ENCODE measurements at places on chromosomes 1 and 21.
A peak's percentile ranks its signal among the peaks of the same experiment; 100 is the strongest.

- no peak for DNase-seq
These were observed 124.9 kb downstream of the RGS2 start for GRCh38 chr1:192933744-192934143.

DNA sequence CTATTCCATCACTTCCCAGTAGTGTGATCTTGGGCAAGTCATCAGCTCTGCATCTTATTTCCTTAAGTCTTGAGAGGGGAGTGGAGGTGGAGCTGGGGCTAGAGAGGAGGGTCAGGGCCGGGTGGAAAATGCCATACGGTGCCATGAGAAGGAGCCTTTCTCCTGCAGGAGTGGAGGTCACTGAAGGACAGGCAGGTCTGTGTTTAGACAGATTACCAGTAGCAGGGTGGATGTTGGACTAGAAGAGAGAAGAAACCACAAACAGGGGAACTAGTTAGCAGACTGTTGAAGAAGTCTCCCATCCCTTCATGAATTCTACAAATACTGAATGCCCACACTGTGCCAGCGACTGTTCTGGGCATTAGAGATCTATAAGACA, 13.9 kb upstream of the CPT2 start:
- no peak for DNase-seq

DNA sequence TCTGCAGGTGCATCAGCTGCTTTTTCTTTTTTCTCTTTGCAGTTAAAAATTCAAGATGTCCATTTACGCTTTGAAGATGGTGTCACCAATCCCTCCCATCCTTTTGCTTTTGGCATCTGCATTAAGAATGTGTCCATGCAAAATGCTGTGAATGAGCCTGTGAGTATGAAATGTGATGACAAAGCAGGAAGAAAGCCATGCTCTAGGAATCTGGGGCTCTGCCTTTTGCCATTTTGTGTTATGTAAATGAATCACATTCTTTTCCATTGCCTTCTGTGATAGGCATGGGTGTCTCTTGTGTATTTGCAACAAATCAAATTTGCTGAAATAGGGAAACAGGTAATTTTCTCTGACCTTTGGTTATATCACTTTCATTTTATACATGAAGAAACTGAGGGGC, 19.4 kb downstream of the VPS13D start:
- DNase-seq = no peak

DNA sequence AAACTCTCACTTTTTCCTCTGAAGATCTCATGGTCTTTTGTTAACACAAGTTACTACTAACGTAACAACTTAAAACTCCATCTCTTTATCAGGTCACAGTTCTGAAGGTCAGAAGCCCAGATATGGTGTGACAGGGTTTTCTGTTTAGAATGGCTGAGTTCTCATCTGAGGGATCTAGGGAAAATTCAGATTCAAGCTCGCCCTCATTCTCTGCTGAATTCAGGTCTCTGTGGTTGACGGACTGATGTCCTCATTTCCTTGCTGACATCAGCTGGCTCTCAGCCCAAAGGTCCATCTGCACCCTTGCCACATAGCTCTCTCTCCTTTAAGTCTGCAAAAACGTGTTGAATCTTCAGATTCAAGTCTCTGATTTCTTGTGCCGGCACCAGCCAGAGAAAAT, 6.1 kb upstream of the NTPCR start:
- DNase-seq = no peak

- no peak for DNase-seq
These were observed 6.1 kb downstream of the SMG5 start for GRCh38 chr1:156276532-156276931.

DNA sequence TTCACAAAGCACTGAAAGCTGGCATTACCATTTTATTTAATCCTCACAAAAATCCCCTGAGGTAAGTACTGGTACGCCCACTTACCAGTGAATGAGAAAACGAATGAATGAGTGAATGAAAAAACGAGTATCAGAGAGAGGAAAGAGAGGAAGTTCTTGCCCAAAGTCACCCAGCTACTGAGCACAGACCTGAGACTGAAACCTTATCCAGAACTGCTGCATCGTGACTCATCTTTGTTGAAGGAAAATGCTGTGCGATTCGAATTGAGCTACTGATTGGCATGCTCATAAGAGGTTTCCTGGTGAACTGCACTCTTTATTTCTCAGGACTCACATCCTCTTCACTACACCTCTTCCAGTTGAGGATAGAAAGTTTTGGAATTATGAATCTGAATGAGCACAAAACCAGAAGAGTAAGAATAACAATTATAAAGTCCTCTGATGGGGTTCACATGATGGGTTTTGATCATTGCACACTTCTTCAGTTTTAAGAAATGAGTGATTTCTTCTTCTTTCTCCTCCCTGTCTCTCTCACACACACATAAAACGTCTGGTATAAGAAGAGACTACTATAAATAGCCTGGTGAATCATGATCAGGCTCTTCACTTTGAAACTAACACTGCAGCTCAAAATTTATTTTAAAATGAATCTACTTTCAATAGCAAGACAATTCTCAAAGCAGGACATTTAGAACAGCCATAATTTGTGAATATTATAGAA, 32.1 kb downstream of the IL12RB2 start:
- no peak for DNase-seq

GRCh38 chr1:84363019-84363418, 35.3 kb upstream of the DNASE2B start:
- DNase-seq = peak; percentile 17

- DNase-seq = no peak
These were observed 54.3 kb upstream of the SH3GLB1 start for GRCh38 chr1:86650065-86650464.

GRCh38 chr1:90712915-90713730, 4.0 kb downstream of the BARHL2 start:
- no peak for DNase-seq

DNA sequence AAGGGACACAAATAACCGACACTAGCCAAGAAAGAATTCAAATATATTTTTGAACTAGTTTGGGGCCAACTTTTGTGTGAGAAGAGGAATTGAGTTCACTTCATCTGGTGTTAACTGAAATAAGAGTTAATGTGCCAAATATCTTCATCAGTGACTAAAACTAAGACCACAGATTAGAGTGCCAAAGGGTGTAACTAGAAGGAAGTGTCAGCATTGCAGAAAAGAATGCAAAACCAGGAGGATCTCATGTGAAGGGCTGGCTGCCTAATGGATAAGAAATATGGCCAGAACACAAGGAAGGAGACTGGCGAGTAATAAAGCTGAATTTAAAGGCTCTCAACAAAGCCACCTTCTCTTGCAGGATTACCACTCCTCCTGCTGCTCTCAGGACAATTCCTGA, 61.8 kb upstream of the LRRC8D start:
- no peak for DNase-seq

- DNase-seq = no peak
These were observed 43.5 kb upstream of the SCCPDH start for GRCh38 chr1:246680696-246681130.

GRCh38 chr1:7235871-7236517, 450.7 kb downstream of the CAMTA1 start:
- DNase-seq = no peak

- no peak for DNase-seq
These were observed 20.8 kb downstream of the TNNT2 start for GRCh38 chr1:201356701-201357100.

DNA sequence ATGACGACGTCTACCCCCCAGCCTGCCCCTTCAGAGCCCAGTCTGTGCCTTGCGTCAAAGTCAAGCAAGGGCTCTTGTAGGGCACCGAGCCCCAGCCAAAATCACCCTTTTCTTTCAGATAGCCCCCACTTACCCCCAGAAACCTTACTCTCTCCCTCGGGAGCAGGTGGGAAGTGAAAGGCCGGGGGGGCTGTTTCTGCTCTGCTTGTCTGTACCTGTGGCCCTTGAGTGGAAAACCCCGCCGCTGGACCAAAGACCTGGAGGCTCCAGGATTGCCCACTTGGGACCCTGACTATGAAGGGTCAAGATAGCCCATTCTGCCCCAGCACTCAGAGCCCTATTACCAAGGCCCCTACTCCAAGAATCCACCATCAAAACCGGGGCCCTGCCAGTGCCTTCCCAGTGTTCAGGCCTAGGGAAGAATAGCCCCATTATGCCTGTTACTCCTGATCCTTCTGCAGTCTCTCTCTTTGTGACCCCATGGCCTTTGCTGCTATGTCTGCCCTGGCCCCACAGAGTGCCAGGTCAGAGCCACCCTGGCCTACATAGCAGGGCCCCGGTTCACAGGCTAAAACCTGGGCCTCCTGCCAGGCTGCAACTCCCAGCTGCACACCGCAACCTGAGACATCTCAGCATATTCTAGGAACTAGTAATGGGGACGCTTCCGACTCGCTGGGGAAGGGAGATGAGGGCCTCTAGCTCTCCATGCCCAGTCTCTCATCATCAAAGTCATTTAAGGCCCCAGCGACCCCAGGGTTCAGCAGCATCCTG, 22.2 kb upstream of the HPDL start:
- DNase-seq = no peak

GRCh38 chr21:46189959-46190490, 5.8 kb upstream of the SPATC1L start:
- DNase-seq = no peak

GRCh38 chr1:50027794-50028193, 4.0 kb upstream of the AGBL4 start:
- no peak for DNase-seq

GRCh38 chr1:201173736-201174135, 16.9 kb upstream of the IGFN1 start:
- no peak for DNase-seq

DNA sequence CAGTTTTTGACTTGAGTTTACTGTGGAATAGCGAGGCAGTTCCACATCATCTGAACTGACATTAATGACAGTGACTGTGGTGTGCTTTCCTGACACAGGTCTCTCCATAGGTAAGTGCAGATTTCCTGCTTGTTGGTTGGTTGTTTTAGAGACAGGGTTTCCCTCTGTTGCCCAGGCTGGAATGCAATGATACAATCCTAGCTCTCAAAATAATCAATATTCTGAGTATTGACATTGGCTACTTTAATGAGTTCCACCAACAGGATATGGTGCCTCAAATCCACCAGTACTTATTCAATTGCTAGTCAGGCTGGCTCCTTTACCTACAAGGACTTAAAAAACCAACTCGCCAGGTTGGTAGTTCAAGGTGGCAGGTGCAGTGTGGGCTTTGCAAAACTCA, 63.8 kb downstream of the CLSTN1 start:
- DNase-seq = no peak

- peak; percentile 73 for DNase-seq
These were observed 51.3 kb upstream of the ATP1A1 start for GRCh38 chr1:116321766-116322175.

DNA sequence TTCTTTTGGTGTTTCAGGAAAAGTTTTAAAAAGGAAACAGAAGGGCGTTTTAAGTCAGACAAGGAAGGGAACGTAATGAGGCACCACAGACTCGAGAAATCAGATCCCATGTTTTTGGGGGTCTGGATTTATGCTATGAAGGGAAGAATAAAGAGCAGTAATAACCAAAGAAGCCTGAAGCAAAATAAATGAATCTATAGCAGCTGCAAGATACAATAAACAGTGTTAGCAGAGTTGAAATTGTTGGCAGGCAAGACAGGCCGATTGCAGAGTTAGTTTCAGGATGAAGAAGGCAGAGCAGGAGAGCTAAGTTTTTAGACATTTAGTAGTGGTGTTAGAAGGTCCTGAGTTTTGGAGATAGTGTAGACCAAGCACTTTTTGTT, 425 bp downstream of the DDR2 start:
- DNase-seq = no peak

DNA sequence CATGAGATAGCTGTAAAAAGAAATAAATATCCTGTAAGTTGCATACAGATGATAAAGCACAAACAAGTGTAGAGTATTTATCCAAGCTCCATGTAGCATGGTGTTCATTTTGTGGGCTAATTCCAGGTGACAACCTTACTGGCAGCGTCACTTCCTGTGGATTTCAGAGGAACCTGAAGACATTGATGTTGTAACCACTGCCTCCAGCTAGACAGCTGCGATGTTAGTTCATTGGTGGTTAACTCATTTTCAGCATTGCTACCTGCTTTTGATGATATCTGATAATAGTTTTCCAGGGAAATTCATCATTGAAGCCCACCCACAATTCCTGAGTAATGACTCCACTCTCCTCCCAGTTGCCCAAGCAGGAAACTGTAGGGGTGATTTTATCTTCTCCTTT, 3.0 kb downstream of the HSD3B1 start:
- no peak for DNase-seq

DNA sequence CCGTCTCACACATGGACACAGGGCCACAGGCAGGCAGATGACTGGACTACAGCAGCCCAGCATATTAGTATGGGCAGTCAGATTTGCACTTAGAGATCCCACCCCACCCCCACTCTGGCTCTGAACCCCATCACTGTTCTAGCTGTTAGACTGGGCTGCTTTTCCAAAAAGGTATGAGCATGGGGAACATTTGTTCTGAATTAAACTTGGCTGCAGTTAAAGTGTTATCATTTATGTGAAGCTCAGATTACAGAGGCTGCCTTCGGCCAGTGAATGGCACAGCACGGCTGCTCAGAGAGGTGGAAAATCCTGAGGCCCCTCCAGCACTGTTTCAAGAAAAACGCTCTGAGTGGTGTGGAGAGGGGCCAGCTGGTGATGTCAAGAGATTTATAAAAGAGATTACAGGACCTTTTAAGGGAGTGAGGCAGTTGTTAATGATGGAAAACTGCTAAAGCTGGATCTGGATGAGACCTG, 6.9 kb upstream of the NOS1AP start:
- no peak for DNase-seq

- DNase-seq = no peak
These were observed 29.7 kb downstream of the SSBP3 start for GRCh38 chr1:54376430-54377039.

DNA sequence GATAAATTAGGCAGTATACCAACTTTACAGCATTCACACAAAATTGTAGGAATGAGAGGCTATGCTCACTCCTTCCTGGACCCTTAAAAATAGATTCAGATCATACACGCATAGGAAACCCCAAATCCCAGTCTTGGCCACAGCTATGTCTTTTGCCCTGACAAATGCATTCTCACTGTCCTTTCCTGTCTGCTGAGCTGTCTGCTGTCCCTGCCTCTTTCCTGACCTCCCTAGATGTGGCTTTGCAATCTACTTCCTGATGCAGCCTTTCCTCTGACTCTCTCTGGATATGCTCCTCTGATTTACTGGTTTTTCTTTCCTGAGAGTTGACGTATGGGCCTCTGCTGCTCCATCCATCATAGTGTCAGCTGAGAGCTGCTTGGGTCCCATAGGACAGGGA, 59.8 kb upstream of the SLC35F3 start:
- no peak for DNase-seq

- DNase-seq = no peak
These were observed 191.4 kb downstream of the KCNK2 start for GRCh38 chr1:215273838-215274516.

- DNase-seq = no peak
These were observed 34.6 kb upstream of the NID1 start for GRCh38 chr1:236099355-236099974.

DNA sequence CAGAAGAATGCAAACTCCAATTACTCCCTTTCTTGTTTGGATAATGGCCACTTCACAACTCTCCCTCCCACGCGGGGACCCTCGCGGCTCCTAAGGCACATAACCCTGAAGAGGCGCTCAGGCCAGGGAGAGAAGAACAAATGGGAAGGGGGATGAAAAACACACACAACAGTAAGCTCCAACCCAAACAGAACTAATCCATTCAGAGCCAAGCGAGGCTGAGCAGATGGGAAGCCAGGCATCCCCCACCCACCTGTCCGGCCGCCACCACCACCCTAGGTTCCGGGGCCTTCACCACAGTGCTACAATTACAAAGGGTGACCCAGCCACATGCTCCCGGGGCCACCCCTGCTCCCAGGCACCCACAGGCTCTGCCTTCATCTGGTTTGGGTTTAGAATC, 101.5 kb downstream of the MRPL37 start:
- DNase-seq = peak; percentile 22
